ENCODE measurements at places on chromosomes 6 and 20. TPM values are rescaled to one million over a fixed set of nuclear protein-coding genes. Genes with fewer than 3 reads are reported as not detected.

The KCNQ2 gene
- polyA plus RNA-seq: not detected

The TFAP2A gene
- polyA plus RNA-seq: not detected

The SHLD1 gene
- 2.3 TPM for polyA plus RNA-seq

The BNIP5 gene
- not detected for polyA plus RNA-seq

The HSF2 gene
- polyA plus RNA-seq: 6.8 TPM

The SLC29A1 gene
- 120 TPM for polyA plus RNA-seq

The DNAJC5 gene
- polyA plus RNA-seq: 16.2 TPM

The ZSCAN23 gene
- 1.5 TPM for polyA plus RNA-seq

The NKX2-2 gene
- polyA plus RNA-seq: 0.15 TPM

The RRAGD gene
- 3.2 TPM for polyA plus RNA-seq

The CGA gene
- not detected for polyA plus RNA-seq

The SRMS gene
- polyA plus RNA-seq: not detected

The RBL1 gene
- polyA plus RNA-seq: 1.8 TPM

The SLC25A27 gene
- polyA plus RNA-seq: 71.9 TPM

The ESR1 gene
- 1.6 TPM for polyA plus RNA-seq

The DLL1 gene
- polyA plus RNA-seq: 4.0 TPM

The SLC24A3 gene
- 8.8 TPM for polyA plus RNA-seq

The KHDC1L gene
- polyA plus RNA-seq: not detected

The AIF1 gene
- polyA plus RNA-seq: 166 TPM

The SLC22A23 gene
- 2.6 TPM for polyA plus RNA-seq

The MOCS3 gene
- 1.0 TPM for polyA plus RNA-seq

The MPIG6B gene
- not detected for polyA plus RNA-seq

The BEND3 gene
- polyA plus RNA-seq: 0.33 TPM
